ENCODE measurements at places on chromosomes 6 and 20.

- no peak for DNase-seq
Observed at GRCh38 chr20:36950414-36951197, 902 bp downstream of the SAMHD1 start.

DNA sequence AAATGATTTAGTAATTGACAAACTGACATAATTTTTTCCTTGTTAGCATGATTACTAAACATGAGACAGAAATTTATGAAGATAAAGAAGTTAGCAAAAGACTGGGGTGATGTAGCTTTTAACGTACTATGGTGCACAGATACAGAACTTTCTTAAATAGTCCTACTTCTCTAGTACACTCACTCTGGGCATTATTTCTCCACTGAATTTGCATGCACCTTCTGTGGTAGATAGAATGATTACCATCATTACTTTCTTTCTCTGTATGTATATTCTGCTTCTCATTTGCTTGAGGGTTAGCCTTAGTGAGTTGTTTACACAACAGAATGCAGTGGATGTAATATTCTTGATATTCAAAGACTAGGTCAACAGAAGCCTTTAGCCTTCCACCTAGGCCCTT lies 173.1 kb upstream of the EPHA7 start:
- no peak for DNase-seq

DNA sequence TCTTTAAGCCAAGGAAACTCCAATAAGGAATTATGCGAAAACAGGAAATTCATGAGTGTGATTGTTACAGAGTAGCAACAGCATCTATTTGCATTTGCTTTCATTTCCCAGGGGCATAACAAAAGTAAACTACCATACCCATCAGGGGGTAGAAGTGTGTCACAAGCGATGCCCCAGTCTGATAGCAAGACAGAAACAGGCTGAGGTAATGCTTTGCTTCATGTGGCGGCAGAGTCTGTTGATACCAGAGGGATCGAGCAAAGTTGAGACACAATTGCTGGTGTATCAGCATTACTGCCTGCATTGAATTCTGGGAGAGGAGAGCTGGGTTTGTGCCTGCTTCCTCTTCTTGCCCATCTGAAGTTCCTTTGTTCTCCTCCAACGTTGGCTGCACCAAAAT lies 51.2 kb upstream of the LYRM2 start:
- no peak for DNase-seq

DNA sequence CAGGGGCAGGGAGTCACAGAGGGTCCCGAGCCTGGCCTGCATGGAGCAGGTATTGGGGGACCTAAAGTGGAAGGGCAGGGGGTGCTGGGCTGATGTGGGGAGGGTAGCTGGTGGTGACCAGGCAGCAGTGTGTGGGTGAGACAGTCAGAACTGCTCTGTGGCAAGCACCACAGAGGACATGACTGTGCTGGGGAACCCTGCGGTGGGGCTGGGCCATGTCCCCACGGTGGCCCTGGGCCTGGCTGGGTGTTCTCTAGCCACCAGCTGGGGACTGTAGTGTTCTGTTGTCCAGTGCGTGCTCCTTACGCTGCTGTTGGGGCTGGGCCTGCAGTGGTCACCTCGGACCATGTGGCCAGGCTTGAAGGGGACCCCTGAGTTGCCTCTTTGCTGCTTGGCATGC lies 3.6 kb downstream of the SS18L1 start:
- DNase-seq = no peak

DNA sequence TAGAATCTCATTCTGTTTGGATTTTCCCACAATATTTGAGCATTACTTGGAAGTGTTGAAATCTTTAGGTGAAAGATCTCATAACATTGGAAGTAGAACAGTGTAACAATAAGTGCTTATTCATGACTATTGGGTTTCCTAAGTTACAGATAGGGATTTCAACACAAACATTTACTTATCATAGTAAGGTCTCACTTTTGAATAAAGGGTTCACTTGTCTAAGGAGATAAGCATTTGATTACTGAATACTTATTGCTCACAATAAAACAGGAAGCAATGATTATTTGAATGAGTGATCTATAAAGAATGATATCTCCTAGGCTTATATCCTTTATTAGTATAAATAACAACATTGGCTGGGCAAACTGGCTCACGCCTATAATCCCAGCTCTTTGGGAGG lies 14.8 kb downstream of the DDX43 start:
- DNase-seq = no peak

GRCh38 chr6:100181309-100181708 lies 187.3 kb upstream of the MCHR2 start:
- DNase-seq = no peak

GRCh38 chr20:40781327-40782042 lies 92.4 kb upstream of the MAFB start:
- no peak for DNase-seq

DNA sequence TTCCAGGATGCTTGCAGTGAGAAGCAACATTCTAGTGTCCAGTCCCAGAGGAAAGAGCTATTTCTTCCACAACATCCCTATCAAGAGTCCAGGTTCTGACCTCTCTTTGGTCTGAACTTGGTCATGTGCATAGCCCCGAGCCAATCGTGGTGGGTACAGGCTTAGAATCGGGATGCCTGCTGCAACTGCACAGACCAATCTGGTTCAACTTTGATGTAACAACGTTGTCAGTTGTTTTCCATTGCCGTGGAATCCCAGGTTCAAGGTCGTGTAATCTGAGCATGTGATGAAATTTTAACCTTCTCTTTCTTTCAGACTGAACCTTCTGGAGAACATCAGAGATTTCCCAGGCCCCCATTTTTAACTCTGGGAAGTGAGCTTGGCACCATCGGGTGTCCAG lies 130.5 kb downstream of the ANKRD60 start:
- no peak for DNase-seq

DNA sequence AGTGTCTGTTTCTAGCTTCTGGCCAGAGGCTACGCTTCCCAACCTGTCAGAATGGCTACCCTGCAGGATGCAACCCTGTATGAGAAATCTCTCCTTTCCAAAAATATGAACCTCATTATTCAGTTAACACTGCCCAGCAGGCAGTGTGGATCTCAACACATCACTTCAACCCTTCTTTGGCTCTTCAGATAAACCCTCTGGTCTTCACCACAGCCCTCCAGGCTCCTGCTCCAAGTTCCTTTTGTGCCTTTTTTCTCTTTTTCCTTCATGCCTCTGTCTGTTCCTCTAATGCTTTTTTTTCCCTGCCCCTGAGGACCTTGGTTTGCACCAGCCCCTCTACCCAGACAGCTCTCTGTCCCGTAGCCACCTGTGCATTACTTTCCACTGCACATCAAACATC lies 207.4 kb downstream of the MYLK4 start:
- no peak for DNase-seq

DNA sequence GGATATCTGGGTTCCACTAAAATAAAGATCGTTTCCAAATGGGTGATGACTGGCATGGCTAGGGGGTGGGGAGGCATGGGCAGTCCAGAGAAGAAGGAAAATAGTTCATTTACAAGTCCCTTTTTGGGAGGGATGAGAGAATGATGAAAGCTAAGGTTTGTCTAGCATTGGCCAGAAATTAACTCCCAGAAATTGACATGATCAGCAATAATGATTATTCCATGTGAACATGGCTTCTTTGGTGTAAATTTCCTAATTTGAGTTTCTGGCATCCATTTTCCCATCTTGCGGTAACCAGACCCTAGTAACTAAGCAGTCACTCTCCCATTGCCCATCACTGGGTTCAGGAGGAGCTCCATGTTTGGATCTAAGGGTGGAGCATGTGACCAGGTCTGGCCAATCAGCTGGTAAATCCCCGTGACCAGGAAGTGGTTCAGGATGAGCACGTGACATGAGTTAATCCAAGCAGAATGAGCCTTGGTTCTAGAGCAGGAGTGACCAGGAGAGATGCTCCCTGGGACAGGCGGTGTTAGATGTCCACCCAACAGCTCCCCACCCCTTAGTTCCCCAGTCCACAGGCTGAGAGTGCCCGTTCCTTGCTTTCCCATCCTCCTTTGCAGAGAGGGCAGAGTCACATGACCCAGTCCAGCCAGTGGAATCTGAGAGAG lies 512.7 kb downstream of the PREX1 start:
- DNase-seq = no peak

DNA sequence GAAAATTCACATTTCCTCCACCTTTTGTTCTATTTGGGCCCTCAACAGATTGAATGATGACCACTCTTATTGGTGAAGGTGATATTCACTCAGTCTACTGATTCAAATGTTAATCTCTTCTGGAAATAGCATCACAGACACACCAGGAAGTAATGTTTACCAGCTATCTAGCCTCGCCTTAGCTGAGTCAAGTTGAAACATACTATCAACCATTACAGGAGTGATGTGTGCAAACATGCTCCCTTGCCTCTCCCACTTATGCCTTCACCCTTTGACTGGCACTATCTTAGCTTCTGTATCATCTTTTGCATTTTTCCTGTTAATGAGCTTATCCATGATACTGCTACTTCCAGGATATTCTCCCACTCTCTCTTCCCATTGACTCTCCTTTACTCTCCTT lies 191.9 kb downstream of the CENPW start:
- DNase-seq = no peak

GRCh38 chr20:10984913-10985312 lies 311.1 kb upstream of the JAG1 start:
- DNase-seq = no peak

DNA sequence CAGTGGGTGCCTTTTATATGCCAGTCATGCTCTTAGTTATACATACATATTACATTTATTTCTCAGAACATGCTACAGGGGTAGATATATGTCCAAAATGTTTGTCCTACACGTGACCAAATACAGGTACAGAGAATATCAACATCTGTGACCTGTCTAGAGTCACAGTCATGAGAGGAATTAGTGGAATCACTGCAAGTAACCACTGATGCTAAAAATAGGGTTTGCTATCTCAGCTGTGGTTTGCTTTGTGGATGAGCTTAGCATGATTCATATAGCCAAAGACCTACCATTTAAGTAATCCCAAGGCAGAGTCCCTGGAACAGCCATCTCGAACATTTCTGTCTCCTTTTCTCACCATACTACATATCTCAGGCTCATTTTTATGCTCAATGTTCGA lies 32.3 kb downstream of the GSTA3 start:
- DNase-seq = no peak

GRCh38 chr6:109867009-109867969 lies 110.8 kb upstream of the GPR6 start:
- no peak for DNase-seq

DNA sequence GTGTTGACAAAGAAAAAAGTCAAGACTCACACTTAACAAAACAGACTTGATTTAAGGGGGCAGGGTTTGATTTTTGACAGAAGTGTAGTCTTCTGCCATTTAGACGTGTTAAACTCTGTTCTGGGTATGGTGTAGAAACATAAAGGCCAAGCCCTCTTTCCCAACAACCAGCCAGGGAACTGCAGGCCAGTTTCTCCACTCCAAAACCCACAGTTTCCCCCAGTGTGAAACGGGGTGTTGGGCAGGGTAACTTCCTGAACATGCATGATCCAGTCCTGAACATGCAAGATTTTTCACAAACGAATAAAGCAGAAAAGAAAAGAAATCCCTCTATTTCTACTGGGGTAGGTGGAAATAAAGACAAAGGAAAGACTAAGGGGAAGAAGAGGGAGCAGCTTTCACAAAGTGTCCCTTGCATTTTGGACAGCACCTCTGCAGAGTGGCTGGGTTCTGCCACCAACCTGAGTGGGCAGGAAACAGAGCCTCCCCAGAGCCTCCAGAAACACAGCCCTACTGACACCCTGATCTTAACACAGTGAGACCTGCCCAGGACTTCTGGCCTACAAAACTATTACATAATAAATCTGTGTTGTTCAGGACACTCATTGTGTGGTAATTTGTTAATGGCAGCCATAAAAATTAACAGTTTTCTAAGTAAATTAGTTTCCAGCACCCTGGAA lies 7.5 kb downstream of the APMAP start:
- DNase-seq = no peak

DNA sequence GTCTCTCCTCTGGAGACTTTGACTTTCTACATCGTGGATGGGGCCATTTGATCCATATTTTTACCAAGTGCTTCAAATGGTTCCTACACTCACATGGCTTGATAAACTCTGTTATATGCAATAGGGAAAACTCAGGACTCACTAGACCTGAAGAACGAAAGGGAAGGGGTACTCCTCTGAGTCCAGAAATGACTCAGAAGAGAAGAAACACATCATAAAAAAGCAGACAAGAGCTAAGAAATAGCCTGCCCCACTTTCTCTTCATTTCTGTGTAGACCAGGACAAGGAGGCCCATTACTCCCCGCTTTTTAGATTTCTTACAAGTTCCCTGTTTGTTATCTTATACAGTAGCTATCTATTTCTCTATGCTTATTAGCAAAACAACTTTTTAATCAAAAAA lies 369.8 kb upstream of the ARID1B start:
- DNase-seq = no peak

GRCh38 chr6:166936079-166936787 lies 20.1 kb downstream of the RNASET2 start:
- DNase-seq = no peak

DNA sequence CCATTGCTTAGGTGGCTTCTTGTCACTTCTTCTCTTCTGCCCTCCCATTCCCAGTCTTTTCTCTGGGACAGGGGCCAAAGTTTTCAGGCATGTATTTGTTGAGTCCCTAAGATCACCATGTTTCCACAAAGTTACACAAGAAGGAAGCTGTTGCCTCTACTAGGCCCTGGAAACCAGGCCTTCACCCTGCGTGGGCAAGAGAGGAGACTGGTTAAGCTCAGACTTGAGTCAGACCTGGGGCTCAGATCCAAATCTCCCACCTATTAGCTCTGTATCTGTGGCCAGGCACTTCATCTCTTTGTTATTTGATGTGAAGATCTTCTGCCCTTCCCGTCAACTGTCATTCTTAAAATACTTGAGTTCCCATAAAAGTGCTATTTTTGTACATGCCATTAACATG lies 154.6 kb downstream of the SASH1 start:
- no peak for DNase-seq

DNA sequence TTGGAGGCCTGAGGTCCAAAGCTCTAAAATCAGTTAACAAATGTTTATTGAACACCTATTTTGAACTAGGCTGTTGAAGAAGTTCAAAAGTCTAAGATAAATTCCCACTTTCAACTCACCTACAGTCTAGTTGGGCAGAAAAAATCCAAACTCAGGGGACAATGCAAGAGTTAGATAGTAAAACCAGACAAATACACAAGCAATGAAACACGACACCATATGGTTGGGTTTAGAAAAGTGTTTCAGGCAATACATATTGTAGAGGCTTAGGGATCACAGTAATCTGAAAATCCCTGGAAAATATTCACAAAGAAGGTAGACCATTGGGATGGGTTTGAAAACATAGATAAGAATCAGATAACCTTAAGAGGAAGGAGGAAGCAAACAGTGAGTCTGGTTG lies 1.3 kb upstream of the CARMIL1 start:
- no peak for DNase-seq

GRCh38 chr6:108921547-108922361 lies 73.5 kb downstream of the ARMC2 start:
- DNase-seq = no peak

DNA sequence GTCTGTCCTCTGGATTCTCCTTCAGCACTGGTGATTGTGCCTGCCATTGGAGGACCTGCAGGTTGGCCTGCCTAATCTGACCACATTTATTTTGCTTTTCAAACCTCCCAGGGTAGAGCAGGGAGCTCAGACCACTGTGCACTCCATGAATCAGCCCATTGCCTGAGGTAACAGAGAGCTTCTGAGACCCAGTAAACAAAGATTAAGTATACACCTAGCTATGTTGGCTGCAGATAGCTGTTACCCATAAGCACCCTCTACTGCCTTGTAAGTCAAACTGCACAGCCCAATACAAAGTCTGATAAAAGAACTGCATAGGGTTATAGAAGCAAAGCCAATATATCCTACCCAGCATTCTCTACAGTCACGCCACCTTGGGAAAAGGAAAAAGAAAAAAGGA lies 338.7 kb downstream of the HTR1B start:
- no peak for DNase-seq

All from NCI-H1930 (cell line).